NCI-H1048 (cell line): ENCODE measurements at places on chromosomes 5 and 9.

DNA sequence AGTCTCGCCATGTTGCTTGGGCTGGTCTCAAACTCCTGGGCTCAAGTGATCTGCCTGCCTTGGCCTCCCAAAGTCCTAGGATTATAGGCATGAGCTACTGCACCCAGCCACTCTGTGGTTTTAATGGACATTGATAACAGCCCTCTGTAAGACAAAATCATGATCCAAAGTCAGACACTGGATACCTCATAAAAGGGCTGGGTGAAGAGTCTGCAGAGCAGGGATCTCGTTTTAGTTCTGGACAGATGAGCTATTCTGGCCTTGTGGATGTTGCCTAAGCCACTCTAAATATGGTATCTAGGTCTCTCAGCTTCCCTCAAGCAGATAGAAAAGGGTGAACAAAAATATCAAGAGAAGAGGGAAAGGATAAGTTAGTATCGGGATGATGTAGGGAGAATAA is 133.4 kb upstream of the OSMR start:
- no peak for DNase-seq

DNA sequence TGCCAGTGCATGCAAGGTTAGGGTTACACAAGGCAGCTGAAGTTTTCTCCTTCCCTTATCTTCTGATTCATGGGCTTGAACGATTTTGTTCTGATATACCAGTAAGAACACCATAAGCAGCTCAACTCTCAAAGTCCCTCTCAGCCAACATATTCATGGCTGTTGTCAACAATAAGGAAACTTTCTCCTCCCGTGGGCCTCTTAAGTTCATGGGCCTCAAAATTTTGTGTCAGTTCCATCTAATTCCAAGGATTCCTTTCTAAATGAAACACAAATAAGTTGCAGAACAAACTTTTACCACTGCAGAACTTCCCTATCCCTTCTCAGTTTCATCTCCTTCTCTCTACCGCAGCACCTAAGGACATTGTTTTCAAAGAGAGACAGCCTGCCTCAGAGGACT is 23.6 kb upstream of the CAST start:
- no peak for DNase-seq

- no peak for DNase-seq
Observed at GRCh38 chr5:163104464-163104863, 332.9 kb upstream of the CCNG1 start.

DNA sequence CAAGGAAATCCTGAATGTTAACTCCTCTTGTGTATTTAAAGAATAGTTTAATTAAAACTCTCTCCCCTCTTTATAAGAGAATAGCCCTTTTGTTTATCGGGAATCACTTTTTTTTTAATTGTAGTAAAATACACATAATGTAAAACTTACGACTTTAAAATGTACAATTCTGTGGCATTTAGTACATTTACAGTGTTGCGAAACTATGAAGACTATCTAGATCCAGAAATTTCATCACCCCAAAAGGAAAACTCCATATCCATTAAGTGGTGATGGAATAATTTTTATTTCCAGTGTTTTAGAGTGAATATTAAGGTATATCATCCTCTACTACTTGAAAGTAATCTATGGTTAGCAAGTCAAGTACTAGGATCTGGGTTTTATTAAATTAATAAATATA is 36.8 kb downstream of the KDM3B start:
- DNase-seq = no peak

DNA sequence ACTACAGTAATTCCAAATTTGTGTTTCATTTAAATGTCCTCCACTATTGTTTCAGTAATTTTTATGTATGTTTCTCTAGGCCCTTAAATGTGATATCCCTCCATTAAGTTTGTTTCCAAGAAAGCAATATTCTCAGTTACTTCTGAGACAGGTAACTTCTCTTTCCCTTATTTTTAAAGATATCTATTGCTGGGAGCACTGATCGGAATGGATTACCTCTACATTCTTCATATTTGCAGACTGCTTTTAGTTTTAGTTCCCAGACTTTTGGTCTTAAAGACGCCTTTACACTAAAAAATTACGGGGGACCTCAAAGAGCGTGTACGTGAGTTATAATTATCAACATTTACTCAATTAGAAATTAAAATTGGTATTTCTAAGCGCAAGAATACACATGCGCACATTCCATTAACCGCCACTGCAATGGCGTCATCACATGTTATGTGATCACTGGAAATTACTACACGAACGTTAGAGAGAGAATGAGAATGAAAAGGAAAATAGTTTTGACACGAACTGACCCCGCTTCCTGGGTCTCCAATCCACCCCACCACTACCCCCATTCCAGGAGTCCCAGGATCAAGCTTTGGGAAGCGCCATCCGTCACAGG is 519 bp upstream of the RAD50 start:
- no peak for DNase-seq

GRCh38 chr9:129720181-129720864 is 32.5 kb downstream of the PTGES start:
- no peak for DNase-seq

GRCh38 chr5:69099302-69099701 is 5.5 kb downstream of the SLC30A5 start:
- DNase-seq = no peak

DNA sequence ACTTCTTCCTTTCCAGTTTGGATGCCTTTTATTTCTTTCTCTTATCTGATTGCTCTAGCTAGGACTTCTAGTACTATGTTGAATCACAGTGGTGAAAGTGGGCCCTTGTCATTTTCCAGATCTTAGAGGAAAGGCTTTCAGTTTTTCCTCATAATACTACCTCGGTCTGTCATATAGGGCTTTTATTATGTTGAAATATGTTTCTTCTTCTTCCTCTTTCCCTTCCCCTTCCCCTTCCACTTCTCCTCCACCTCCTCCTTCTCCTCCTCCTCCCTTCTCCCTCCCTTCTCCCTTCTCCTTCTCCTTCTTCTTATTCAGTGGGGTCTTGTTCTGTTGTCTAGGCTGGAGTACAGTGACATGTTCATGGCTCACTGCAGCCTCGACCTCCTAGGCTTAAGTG is 9.2 kb upstream of the TERT start:
- no peak for DNase-seq

DNA sequence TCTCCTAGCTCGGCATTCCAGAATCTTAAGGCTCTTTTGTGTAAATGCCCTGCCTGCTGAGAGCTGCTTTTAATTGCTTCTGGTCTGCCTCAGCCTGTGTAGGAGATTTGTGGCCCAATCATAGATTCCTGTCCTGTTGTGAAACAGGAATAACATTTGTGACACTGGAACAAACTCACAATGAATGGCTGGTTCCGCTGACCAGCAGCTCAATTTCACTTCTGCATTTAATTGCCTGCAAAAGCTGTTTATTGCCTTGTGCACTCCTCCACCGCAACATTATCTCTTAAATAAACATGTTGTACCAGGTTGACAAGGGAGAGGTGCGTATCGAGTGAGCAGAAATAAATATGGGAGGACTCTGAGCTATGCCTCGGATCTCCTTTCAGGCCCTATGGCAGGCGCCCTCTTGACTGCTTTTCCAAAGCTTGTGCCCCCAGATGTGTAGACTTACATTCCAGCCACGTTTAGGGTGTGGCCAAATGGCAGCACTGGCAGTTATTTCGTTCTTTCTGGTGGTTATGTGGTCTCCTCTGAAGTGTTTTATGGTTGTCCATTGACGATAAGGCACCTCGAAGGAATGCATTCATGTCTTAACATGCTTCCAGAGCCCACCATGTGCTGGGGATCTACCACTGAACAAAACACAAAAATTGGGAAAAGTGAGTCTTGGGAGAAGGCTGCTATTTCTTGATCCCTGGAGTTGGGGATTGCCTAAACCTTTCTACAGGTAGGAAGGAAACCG is 58.1 kb downstream of the DMRT1 start:
- DNase-seq = no peak

GRCh38 chr5:2239201-2239910 is 356.6 kb upstream of the IRX4 start:
- DNase-seq = no peak

- DNase-seq = no peak
Observed at GRCh38 chr5:88787856-88788255, 95.1 kb downstream of the MEF2C start.

- no peak for DNase-seq
Observed at GRCh38 chr5:107467137-107467932, 203.4 kb downstream of the EFNA5 start.

DNA sequence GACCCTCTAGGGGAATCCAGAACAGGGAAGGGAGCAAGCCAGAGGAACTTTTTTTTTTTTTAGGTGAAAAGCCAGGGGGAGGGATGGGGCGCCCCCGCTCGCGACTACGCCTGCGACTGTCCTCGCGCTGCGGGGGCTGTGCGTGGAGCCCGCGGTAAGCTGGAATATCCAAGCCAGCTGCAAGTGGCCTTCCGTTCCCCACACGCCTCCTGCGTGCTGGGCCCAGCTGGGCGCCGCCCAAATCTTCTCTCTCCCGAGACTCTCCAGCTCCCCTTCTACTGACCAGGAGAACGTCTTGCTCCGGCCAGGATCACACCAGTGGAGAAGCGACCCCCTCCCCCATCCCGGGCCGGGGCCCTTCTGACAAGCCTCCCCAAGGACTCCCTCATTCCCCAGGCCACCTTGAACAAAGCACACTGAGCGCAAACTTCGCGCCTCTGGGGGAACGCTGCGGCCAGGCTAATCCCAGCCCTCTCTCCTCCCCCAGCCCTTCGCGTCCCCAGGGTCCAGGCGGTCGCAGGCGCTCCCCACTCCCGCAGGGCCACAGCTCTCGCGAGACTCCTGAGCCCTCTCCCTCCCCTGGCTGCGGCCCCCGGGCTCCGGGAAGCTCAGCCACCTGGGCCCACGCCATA is 6.6 kb downstream of the BARX1 start:
- no peak for DNase-seq

- no peak for DNase-seq
Observed at GRCh38 chr9:83327323-83327722, 210.9 kb downstream of the FRMD3 start.

DNA sequence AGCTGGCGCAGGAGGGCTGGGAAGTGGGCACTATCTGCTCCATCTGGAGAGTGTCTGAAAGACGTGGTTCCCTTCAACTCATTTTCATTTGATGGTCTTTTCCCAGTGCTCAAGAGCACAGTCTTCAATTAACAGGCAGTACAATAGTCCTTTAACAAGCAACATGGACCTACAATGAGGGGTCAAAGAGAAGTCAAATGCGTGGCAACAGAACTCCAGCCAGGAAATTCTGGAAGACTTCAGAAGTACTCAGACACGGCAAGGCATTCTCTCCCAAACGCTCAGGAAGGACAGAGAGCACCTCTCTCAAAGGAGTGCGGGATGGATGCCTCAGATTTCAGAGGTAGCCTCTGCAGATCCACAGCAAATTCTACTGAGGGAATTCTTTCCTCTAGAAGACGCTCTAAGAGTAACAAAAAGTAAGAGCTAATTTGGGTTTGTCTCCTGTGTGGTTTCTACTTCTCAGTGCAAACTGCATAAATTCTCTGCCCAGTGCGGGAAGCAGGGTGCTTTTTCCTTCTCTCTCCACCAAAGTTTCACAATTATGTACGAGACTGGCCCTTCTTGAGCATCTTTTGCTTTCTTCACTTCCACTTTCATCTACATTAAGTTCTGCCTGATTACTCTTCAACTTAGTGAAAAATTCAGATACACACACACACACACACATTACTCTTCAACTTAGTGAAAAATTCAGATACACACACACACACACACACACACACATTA is 56.4 kb downstream of the LHFPL2 start:
- no peak for DNase-seq

DNA sequence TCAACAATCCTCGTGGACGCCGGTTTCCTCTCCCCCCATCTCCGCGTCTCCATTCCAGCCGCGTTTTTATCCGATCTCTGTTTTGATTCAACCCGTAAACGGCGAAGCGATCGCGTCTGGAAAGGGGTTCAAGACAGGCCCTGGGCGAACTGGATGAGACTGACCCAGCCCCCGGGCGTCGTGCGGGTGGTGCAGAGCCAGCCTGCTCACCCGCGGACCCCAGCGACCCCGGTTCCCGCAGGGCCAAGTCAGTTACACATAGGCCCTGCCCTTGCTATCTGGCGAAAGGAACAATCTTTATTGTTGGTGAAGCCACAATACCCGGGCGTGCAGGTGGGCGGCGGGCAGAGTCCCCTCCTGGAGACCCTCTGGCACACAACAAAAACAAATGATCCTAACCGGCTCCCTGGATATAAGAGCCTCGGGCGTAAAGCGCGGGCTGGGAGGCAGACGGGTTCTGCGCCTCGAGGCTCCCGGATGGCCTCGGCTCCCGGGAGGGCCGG is 1.8 kb downstream of the TLX3 start:
- DNase-seq = no peak

GRCh38 chr9:93087971-93088655 is 7.9 kb upstream of the CARD19 start:
- DNase-seq = no peak

- no peak for DNase-seq
Observed at GRCh38 chr9:109166171-109166770, 778 bp downstream of the FRRS1L start.
